ENCODE measurements at places on chromosomes 2 and 18.

- no peak for DNase-seq
These were observed 714 bp downstream of the ASXL3 start for GRCh38 chr18:33578518-33579348.

- DNase-seq: no peak
These were observed 15.1 kb downstream of the CYS1 start for GRCh38 chr2:10064932-10065772.

DNA sequence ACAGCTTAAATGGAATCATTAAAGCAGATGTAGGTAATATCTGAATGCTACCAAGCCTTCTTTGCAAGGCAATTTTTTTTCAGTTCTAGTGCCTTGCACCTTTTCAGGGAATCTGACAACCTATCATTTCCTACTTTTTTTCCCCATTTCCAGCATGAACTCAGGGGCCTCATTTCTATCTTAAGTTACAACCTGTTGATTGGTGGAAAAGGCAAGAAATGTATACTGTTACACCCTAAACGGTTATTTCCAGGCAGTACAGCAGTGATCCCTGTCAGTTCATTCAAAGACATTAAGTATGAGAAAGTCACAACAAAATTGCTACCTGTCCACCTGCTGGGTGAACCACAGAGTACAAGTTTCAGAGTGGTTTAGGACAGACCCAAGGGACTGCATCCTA is 171.2 kb upstream of the PIK3C3 start:
- no peak for DNase-seq

DNA sequence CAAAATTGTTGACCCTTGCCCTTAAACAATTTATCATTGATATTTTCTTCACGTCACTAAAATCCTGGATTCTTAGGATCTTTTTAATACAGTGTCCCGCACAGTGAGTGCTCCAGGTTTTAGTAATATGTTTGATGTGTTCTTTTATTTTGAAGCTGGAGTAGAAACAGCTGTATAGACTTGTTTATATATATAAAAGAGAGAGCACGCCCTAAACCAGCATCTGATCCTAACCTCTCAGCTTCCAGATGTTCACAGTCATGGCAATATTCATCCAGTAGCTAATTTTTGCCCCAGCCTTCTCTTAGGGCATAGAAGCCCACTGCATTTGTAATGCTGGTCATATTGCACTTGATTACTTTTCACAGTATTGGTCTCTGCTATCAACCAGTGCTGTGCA is 170.0 kb upstream of the EPAS1 start:
- DNase-seq: no peak

DNA sequence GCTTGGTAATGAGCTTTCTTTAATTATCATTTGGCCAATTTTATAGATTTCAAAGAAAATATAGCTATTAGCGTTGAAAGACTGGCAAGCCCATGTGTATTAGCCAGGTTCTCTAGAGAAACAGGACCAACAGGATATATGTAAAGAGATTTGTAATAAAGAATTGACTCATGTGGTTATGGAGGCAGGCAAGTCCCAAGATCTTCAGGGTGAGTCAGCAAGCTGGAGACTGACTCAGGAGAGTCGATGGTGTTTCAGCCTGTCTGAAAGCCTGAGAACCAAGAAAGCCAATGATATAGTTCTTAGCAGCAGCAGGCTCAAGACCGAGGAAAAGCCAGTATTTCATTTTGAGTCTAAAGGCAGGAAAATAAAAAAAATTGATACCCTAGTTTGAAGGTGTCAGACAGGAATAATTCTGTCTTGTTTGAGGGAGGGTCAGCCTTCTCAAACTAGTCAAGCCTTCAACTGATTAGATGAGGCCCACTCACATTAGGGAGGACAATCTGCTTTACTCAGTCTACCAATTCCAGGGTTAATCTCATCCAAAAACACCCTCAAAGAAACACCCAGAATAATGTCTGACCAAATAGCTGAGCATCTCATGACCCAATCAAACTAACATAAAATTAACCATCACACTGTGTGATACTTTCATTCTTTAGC is 78.3 kb upstream of the CRIM1 start:
- DNase-seq: no peak

DNA sequence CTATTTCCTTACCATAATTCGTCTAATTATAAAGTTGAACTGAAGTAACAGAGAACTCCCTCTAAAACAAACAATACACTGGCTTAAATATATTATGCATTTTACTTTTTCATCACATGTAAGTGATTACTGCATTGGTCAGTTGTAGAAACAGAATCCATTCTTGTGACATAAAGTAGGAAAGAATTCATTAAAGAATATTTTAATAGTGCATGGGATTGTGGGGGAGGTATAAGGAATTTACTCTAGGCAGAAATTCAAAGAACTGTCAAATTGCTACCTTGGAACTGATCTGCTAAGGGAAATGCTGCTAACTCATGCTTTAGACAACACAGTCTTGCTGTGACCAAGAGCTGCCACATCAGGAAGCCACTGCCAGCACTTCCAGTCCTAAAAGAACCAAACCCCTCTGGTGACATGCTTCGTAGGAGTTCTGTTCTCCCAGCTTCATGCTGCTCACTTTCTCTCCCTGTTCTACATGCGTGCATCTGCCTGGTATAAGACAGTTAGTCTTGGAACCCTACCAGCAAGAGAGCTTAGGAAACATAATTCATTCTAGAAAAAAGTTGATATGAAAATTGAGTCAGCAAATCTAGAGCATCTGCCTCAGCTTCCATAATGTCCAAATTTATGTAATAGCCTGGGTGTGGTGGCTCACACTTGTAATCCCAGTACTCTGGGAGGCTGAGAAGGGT is 1137.6 kb upstream of the NXPH2 start:
- DNase-seq: no peak

GRCh38 chr2:27645197-27645596 is 16.3 kb downstream of the GPN1 start:
- no peak for DNase-seq

- DNase-seq: no peak
These were observed 96.3 kb upstream of the STON1 start for GRCh38 chr2:48433682-48434081.

GRCh38 chr2:160365716-160366367 is 127.8 kb downstream of the RBMS1 start:
- no peak for DNase-seq

GRCh38 chr2:233179848-233180366 is 71.6 kb upstream of the ATG16L1 start:
- no peak for DNase-seq
